ENCODE measurements at places on chromosomes 7 and 10.

DNA sequence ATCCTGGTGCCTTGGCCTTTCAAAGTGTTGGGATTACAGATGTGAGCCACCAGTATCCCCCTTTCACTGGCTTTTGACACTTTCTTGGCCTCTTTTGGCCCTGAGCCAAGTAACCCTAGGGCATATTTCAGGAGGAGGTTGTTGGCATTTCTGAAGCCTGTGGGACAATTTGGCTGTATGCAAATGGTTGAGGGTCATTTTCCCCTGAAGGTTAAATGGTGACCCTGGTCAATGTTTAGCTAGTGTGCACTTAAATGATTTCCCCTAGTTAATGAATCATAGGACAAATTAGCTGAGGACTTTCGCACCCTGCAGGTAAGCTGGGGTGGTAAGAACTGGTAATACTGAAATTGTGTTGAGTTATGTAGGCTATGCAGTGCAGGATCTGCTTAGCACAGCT is 660.5 kb downstream of the LRMDA start:
- no peak overlapping the region for H3K27ac ChIP-seq
- H3K4me3 ChIP-seq: no peak overlapping the region
- no peaks in the 10 kb centered on the region for H3K4me1 ChIP-seq
- no peaks in the 10 kb centered on the region for H3K27me3 ChIP-seq

GRCh38 chr7:92648067-92648466 is 57.9 kb upstream of the FAM133B start:
- no peaks in the 10 kb centered on the region for H3K27me3 ChIP-seq
- H3K4me1 ChIP-seq: peaks cover 8% of the 10 kb centered on the region
- H3K4me3 ChIP-seq: no peak overlapping the region
- H3K36me3 ChIP-seq: no peaks in the 10 kb centered on the region
- DNase-seq: no peak
- no peak overlapping the region for H3K27ac ChIP-seq

GRCh38 chr10:130399425-130399950 is 263.3 kb downstream of the GLRX3 start:
- H3K27ac ChIP-seq: no peak overlapping the region
- no peaks in the 10 kb centered on the region for H3K36me3 ChIP-seq
- H3K4me1 ChIP-seq: no peaks in the 10 kb centered on the region
- no peaks in the 10 kb centered on the region for H3K27me3 ChIP-seq

DNA sequence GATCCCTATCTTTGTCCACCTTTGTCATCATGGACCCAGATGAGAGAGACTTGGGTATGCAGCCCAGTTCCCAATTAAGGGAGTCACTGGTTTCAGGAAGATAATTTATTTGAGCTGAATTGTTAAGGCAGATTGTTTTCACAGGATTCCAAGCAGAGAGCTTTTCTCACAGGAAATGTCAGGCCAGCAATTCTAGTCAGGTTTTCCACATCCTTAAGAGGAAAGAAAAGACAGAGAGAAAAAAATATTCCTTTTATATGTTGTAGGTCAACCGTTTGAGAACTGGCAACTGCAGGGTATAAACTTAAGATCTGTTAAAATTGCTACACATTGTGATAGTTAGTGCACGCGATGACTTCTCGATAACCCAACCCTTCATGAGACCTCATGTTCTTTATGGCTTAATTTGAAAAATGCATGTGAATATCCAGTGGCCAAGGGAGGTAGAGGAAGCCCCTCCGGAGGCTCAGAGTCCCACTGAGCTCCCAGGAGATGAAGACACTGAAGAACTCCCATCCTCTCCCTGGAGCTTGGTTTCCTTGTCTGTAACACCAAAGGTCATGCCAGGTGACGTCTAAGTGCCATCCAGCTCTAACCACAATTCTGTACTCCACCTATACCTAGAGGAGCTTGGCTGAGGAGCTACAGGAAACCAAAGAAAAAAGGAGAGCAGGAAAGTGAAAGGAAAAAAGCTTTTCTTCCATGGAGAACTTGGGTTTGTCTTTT is 45.6 kb downstream of the MINDY4 start:
- no peak overlapping the region for H3K4me3 ChIP-seq
- H3K36me3 ChIP-seq: no peaks in the 10 kb centered on the region
- H3K4me1 ChIP-seq: no peaks in the 10 kb centered on the region
- no peak for DNase-seq
- no peaks in the 10 kb centered on the region for H3K27me3 ChIP-seq

DNA sequence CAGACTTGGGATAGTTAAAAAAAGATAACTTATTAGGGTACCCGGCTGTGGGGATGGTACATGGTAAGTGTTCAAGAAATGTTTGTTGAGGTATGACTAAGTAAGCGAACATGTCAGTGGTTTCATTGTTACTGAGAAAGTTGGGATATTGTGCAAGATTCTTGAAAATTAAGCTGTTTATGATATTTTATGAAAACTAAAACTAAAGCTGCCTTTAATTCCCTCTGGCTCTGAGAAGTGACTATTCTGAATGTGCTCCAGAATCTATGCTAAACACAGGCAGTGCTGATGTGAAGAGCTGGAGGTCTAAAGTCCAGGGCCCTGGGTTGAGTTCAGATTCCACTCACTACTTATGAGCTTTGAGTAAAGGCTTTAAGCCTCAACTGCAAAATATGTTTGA is 72.9 kb downstream of the AOAH start:
- H3K4me1 ChIP-seq: no peaks in the 10 kb centered on the region
- H3K27me3 ChIP-seq: no peaks in the 10 kb centered on the region
- no peak for DNase-seq
- no peak overlapping the region for H3K27ac ChIP-seq
- H3K36me3 ChIP-seq: peaks cover 5% of the 10 kb centered on the region

DNA sequence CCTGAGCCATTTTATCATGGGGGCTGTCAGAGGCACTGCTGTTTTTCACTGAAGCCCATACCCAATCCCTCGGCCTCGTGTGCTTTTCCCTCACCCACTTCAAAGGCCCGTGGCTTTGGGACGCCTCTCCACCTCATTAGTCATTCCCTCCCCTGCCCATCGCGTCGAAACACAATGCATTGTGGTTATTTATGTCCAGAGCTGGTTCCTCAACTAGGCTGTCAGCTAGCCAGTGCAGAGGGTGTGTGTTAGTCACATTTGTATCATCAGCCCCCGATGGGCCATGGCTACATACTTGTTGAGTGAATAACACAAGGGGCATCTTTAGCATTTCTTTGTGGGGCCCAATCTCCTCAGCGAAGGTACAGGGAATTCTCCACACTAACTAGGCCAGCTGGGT is 3.8 kb upstream of the CRCP start:
- peaks cover 11% of the 10 kb centered on the region for H3K4me1 ChIP-seq
- no peaks in the 10 kb centered on the region for H3K27me3 ChIP-seq
- H3K36me3 ChIP-seq: no peaks in the 10 kb centered on the region
- no peak overlapping the region for H3K27ac ChIP-seq
- DNase-seq: no peak

- H3K36me3 ChIP-seq: no peaks in the 10 kb centered on the region
- H3K4me3 ChIP-seq: no peak overlapping the region
- H3K27me3 ChIP-seq: no peaks in the 10 kb centered on the region
- peak; percentile 1 for DNase-seq
- H3K27ac ChIP-seq: no peak overlapping the region
Measured at GRCh38 chr10:98664329-98665042, 217.8 kb upstream of the HPS1 start.

GRCh38 chr10:109178591-109178990 is 744.7 kb downstream of the XPNPEP1 start:
- no peak overlapping the region for H3K4me3 ChIP-seq
- H3K36me3 ChIP-seq: no peaks in the 10 kb centered on the region
- H3K4me1 ChIP-seq: no peaks in the 10 kb centered on the region
- no peaks in the 10 kb centered on the region for H3K27me3 ChIP-seq

GRCh38 chr7:29019387-29019786 is 61.3 kb upstream of the TRIL start:
- no peaks in the 10 kb centered on the region for H3K4me1 ChIP-seq
- H3K27ac ChIP-seq: no peak overlapping the region
- H3K36me3 ChIP-seq: no peaks in the 10 kb centered on the region
- H3K27me3 ChIP-seq: no peaks in the 10 kb centered on the region

DNA sequence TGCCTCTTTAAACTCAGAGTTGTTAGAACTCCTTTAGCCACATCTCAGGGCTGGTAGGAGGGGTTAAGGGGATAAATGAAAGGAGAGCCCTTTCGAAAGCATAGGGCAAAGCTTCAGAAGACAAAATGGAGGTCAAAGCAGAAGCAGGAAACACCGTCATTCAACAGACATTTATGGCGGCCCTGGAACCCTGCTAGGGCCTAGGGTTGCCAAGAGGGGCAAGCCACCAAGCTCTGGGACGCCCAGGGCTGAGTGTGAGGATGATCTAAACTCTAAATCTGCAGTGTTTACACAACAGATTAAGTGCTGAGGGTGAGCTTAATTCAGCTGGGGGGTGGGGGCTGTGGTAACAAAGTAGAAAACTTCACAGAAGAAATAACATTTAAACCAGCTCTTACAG is 79.0 kb upstream of the NFE2L3 start:
- no peak overlapping the region for H3K27ac ChIP-seq
- no peaks in the 10 kb centered on the region for H3K36me3 ChIP-seq
- H3K4me3 ChIP-seq: no peak overlapping the region
- no peaks in the 10 kb centered on the region for H3K27me3 ChIP-seq

DNA sequence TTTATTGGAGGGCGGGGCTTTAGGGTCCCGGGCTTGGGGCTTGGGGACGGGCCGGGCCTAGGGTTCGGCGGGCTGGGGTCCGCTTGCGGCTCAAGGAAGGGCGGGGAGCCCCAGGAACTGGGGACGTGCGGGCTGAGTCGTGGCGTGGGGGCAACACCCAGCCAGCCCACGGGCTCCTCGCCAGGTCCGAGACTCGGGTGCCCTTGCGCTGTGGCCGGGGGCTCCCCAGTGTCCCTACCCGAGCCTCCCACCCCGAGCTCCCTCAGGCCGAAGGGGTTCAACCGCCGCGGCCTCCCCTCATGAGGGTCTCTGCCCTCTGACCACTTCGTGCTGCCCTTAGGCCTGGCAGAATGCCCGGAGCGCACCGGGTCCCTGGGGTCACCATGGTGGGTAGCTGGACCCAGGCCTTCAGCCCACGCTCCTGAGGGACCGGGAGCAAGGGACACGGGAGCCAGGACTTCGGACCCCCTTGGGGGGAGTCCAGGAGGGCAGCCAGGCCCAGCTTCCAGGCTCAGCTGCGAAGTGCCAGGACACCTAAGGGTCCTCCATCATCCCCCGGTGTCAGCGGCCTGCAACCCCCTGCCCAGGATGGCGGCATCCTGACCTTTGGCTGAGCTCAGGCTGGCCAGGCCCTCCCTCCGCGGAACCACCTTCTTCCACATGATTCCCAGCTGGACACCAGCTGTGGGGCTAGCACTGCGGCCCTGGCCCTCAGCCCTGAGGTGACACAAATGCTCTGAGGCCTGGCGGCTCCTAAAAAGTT is 524 bp upstream of the FUOM start:
- no peak overlapping the region for H3K4me3 ChIP-seq
- no peaks in the 10 kb centered on the region for H3K36me3 ChIP-seq
- H3K27ac ChIP-seq: no peak overlapping the region
- H3K4me1 ChIP-seq: peaks cover 6% of the 10 kb centered on the region
- H3K27me3 ChIP-seq: no peaks in the 10 kb centered on the region

Data from CD8-positive, alpha-beta memory T cell (primary cell).